ENCODE measurements at places on chromosomes 6 and 20.

- DNase-seq, result no peak
Observed at GRCh38 chr6:158002951-158003853, 21.5 kb downstream of the SYNJ2 start.

DNA sequence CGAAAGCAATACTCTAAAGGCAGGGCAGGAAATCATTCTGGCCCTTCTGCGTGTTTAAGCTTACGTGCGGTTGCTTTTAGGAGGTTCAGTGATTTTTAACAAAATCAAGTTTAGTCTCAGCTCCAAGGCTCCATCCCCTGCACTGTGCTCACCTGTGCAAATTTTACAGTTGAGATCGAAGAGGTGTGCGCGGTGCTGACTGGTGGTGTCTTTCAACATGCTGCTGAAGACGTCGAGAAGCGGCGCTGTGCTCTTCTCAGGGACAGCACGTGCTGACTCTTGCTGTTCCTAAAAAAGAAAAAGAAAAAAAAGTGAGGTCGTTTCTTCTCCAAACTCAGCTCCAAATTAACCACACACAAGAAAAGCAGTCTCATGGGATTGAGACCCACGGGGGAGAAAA, 32.0 kb downstream of the DIDO1 start:
- no peak for DNase-seq

- peak; percentile 47 for DNase-seq
Observed at GRCh38 chr6:37699887-37700619, 2.4 kb upstream of the MDGA1 start.

DNA sequence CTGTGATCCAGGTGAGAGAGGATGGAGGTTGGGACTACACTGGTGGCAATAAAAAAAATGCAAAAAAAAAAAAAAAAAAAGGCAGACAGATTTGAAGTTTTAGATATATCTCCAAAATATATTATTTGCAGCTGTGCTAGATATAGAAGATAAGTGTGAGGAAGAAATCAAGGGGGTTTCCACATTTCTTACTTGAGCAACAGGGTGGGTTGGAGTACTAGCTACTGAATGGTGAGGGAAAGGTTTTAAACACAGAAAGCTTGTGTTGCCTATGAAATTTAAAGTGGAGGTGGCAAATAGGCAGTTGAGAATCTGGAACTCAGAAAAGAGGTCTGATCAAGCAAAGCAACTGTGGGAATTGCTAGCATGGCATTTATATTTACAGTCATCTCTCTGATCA, 59.9 kb upstream of the GNRH2 start:
- DNase-seq, result no peak

GRCh38 chr20:32327087-32327681, 30.9 kb upstream of the ASXL1 start:
- no peak for DNase-seq

DNA sequence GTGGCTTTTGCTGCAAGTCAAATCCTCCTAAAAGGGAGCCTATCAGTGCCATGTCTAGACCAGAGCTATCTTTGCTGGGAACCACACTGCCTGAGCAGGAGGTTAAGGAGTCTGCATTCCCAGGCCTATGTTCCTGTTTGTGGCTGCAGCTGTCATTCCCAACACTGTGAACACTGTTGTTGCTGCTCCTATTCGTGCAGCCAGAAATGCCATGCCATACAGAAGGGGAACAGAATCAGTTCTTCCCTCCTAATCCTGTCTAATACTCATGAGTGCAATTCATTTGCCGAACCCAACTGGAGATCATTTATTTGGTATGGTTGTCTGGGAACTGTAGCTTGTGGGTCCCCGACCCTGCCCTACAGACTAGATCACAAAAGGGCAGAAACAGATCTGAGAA, 406.5 kb upstream of the GJE1 start:
- DNase-seq, result no peak

- DNase-seq, result peak; percentile 83
Observed at GRCh38 chr6:2853769-2854395, 12.2 kb upstream of the SERPINB1 start.

- DNase-seq, result peak; percentile 7
Observed at GRCh38 chr6:7505189-7505699, 36.2 kb upstream of the DSP start.

DNA sequence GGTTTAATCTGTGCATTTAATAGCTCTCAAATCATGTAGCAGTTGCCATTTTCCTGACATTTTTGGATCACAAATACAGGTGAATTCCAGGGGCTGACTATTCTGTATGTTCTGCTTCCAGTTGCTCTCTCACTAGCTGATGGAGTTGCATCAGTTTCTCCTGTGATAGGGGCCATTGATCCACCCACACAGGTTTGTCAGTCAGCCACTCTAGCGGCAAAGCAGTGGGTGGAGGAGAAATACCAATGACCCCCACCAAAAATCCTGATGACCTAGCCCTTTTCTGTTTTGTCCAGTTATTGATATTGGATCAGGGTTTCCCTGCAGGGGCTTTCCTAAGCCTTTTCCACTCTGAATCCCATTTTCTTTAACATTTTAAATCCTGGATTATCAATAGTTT, 72.3 kb upstream of the BTN3A2 start:
- no peak for DNase-seq

- no peak for DNase-seq
Observed at GRCh38 chr6:17388365-17388764, 5.0 kb upstream of the CAP2 start.

DNA sequence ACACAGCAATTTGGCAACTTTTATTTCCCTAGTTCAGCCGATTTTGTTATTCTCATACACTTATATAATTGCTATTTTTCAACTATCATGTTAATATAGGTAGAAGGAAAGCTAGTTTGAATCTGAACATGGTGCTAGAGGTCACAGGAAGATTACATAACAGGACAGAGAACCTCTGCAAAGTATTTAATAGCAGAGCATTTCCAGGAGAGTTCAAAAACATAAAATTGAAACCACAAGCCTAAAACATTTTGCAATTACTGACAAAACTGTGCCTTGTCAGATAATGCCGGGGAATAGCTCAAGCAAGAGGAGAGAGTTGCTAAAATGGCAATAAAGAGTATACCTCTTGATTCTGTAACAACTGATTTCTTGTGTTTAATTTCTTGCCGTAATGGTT, 70.8 kb downstream of the TFAP2B start:
- DNase-seq, result no peak

DNA sequence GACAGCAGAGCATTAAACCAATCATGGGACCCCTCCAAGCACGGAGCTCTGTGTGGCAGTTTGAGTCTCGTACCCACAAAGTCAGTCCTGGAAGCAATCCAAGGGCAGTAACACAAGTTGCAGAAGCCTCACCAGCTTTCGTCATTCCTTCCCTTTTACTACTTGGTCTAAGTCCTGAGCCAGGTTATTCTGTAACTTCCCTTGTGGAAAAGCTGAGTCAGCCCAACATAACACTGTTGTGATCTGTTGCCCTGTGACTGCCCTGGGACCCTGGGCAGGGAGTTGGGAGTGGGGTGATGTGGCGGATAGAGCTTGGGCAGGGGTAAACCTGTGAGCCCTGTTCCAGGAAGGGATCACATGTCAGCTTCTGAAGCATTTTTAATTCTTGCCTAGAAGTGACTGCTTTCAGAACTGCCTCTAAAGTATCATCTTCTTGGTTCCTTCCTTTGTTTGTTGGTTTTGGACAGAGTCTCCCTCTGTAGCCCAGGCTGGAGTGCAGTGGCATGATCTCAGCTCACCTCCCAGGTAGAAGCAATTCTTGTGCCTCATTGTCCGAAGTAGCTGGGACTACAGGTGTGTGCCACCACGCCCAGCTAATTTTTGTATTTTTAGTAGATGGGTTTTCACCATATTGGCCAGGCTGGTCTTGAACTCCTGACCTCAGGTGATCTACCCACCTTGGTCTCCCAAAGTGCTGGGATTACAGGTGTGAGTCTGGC, 183.7 kb upstream of the JAG1 start:
- peak; percentile 80 for DNase-seq

DNA sequence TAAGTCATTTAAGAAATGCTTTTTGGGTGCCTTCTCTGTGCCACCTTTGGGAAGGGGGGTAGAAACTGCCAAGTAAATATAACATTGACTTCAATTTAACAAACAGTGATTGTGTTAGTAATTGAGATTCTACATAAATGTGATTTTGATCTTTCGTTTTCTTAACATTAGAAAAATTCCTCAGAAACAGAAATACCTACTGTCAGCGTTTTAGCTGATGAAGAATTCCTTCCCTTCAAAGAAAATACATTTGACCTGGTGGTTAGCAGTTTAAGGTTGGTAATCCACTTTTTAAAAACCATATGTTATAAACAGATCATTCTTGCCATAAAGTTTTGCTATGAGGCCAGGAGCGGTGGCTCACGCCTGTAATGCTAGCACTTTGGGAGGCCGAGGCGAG, 9.8 kb downstream of the NDUFAF5 start:
- DNase-seq, result no peak
